ENCODE measurements at places on chromosomes 7 and 10.

DNA sequence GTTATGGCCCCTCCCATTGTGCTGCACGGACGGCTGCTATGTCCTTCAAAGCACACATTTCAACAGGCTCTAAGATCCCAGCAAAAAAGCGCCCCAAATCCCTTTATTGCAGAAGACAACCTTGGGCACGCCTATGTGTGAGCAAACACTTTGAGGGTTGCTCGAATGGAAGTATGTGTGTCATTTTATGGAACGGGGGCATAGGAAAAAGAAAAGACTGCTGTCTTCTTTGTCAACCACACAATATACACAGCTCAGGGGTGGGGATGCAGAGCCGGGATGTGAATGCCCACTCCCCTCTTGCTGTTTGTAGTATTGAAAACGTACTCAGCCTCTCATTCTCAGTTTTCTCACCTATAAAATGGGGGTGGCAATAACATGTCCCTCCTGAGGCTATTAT lies 32.0 kb downstream of the C10orf53 start:
- no peak for DNase-seq

DNA sequence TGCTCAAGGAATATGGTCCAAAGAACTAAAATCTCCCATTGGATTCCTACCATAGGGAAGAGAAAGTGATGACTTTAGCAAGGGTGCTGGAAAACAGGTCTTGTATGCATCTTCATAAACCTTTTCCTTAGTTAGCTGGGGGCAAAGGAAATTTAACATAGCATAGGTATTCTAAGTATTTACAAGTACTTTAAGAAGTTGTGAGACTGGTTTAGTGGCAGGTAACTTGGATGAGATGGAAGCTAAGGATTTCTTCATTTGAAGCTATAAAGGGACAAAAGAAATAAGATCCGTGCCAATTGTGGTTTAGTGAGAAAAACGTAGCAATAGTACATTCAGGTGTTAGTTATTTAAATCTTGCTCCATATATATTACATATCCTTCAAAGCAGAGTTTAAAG lies 183.4 kb upstream of the TCF7L2 start:
- DNase-seq = no peak

DNA sequence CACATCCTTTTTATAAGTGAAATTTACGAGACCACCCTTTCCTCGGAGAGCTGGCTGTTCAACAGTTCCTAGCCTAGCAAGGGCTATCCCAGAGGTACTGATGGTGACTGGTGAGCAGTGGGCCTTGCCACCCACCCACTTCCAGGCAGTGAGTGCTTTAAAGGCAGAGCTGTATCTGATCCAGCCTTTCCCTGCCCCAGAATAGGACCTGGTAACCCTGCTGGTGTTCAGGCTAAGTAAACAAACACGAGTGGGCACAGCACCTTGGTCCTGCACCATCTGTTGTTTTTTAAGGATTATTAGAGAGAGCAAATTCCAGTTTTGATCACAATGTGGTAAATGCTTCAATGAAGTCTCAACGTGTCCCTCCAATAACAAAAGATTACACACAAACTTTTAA lies 75.7 kb downstream of the COBL start:
- DNase-seq = no peak

DNA sequence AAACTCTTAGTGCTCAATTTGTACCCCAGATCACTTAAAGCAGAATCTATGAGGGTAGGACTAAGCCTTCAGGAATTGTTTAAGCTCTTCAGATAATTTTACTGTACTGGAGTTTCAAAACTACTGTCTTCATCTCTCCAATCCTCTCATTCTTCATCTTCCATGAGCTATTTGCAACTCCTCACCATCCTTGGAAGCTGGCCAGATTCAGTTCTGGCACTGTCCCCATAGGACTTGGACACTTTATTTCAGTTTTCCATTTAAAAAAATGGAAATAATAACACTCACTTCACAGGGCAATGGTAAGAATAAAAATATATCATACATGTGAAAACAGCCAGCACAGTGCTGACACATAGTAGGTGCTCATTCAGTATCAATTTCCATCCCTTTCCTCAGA lies 74.6 kb downstream of the PPP1R17 start:
- DNase-seq = no peak

GRCh38 chr7:84110400-84110799 lies 84.2 kb downstream of the SEMA3A start:
- no peak for DNase-seq

DNA sequence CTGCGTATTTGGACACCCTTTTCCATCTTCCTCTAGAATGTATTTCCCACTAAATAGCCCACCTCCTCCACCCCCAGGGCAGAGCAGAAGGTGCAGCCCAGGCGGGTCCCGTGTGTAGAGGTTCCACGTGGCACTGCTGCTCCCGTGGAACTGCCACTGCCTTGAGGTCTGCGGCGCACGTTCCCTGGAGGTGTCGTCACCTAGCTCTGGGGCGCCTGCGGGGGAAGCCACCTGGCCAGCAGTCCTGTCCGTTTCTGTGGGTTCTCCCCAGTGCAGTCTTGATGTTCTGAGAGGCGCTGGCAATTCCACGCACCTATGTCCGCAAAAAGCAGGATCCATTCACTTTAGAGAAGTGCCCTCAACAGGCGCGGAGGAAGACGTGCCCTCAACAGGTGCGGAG lies 21.9 kb downstream of the BNIP3 start:
- no peak for DNase-seq

All from bone marrow (tissue), 2 donors.